ENCODE measurements at places on chromosomes 1 and 21. TPM values are rescaled to one million over a fixed set of nuclear protein-coding genes. Genes with fewer than 3 reads are reported as not detected.

The NBPF6 gene
- not detected for total RNA-seq

The VANGL2 gene
- not detected for total RNA-seq

The CRP gene
- total RNA-seq: not detected

The LHX8 gene
- not detected for total RNA-seq

The LCE2C gene
- total RNA-seq: not detected

The KRTAP15-1 gene
- total RNA-seq: not detected

The DLGAP3 gene
- not detected for total RNA-seq

The OR2AK2 gene
- not detected for total RNA-seq

The GJA4 gene
- total RNA-seq: 0.11 TPM

The MOB3C gene
- total RNA-seq: 5.6 TPM

The NPR1 gene
- 0.13 TPM for total RNA-seq

The HSF2BP gene
- total RNA-seq: 2.0 TPM

The SPRR1B gene
- not detected for total RNA-seq

The MAP1LC3C gene
- total RNA-seq: 1.6 TPM

The JAM2 gene
- 0.78 TPM for total RNA-seq

The CALML6 gene
- total RNA-seq: 0.22 TPM

The SIK1 gene
- total RNA-seq: 1.2 TPM

The TEX38 gene
- total RNA-seq: not detected

All from articular chondrocyte of knee joint (primary cell).